ENCODE measurements at places on chromosomes 5 and 9.

- no peak for DNase-seq
These were observed 139.3 kb downstream of the AOPEP start for GRCh38 chr9:94865582-94866452.

- no peak for DNase-seq
These were observed 296.8 kb downstream of the PDE4D start for GRCh38 chr5:59596586-59597350.

DNA sequence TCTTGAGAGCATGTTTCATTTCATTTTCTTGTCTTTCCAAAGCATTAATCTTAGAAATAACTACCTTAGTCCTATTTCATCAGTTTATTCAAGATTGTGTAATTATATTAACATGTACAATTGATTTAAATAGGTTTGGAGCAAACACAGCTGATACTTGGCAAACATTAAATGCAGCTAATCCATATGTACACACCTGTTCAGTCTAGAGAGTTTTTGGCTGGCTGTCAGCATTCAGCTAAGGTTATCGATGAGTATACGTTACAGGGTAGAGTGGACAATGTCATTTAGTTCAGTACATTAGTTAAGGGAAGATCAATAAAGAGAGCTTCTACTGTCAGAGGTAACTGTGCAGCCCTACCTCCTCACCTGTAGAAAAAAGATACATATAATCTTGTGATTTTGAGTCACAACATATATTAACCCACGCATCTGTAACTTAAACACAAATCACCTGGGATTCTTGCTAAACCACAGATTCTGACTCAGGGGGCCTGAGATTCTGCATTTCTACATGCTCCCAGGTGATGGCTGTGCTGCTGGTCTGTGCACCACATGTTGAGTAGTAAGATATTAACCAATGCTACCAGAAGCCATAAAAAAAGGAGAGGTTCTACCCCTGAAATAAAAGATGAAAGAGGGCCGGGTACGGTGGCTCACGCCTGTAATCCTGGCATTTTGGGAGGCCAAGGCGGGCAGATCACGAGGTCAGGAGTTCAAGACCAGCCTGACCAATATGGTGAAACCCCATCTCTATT, 34.1 kb upstream of the PCA3 start:
- no peak for DNase-seq

DNA sequence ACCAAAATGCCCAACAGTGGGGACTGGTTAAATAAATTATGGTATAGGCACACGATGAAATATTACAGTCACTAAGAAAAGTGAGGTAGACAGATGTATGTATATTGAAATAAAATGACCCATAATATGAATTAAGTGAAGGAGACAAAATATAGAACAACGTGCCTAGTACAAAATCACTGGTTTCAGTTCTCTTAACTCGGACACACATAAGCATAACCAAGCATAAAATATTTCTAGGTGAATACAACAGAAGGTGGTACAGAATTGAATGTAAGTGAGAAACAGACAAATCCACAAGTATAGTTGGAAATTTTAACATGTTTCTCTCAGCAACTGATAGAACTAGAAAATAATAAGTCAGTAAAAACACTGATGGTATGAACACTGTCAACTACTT, 22.0 kb downstream of the PUM3 start:
- no peak for DNase-seq

DNA sequence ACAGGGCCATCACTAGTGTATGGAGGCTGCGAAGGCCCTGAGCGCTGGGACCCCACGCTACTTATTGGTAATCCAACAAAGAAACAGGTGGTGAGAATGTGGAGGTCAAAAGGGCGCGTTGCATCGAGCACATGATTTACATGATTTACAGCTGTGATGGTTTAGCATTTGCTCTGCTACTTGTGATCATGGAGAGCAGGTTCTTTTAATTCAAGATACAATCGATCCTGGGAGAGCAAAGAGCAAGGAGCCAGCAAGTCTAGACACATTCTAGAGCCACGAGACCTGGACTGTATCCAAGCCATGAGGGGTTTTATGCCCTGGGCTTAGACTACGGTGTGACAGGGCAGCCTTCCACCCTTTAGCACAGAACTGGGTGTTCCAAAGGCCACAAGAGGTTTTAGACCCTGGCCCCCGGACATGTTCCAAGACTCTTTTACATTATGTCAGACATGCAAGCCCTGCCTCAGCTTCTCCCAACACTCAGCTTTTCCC, 47.0 kb upstream of the CLK4 start:
- DNase-seq, result no peak

- no peak for DNase-seq
These were observed 232.2 kb downstream of the NFIB start for GRCh38 chr9:14081745-14082144.

- no peak for DNase-seq
These were observed 140.8 kb upstream of the OTULINL start for GRCh38 chr5:14440582-14441431.

All from CMK (cell line).